Coronary artery (tissue), 2 donors: ENCODE measurements at places on chromosomes 6 and 20.

DNA sequence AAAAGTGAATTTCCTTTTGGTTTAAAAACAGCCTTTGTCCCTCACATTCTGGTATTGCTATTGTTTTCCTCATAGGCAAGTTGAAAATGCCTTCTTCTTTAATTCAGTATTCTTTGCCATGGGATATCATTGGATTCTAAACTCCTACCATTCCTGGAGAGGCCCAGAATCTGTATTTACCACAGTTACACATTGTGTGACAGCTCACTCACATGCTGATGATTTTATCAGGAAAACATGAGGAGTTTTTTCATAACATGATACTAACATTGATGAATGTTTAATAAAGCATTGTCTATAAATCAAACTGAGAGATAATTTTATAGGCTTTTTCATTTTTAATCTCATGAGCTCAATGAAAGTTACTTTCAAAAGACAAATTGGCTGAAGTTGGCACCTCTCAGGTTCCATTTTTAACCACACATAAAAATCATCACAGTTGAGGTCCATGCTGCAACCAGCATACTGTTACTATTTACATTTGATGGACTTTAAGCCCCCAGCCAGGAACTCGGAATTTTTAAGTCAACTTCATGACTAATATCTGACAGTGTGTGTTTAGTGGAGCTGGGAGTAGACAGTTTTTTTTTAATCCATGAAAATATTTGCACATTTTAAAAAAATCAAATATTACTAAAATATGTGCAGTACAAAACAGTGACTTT is 82.8 kb downstream of the FAM83B start:
- DNase-seq, result no peak

GRCh38 chr20:59453759-59454560 is 150.4 kb upstream of the PHACTR3 start:
- DNase-seq, result no peak

DNA sequence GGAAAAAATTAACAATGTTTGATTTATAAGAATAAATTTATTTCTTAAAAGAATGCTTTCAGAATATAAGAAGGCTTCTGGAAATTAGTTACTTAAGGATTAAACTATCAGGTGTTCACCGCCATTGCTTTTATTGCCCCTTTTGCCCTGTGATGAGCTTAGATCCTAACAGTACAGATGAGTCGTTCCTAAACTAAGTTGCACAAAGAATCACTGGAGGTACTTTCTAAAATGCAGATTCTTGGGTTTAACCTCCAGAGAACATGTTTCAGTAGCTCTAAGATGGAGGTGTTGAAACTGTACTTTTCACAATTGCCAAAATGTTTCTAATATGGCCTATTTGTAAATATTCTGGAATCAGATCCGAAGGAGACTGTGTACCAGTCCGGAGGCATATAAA is 211.9 kb downstream of the GMDS start:
- DNase-seq, result no peak

- no peak for DNase-seq
These were observed 157.3 kb downstream of the DTNBP1 start for GRCh38 chr6:15505463-15505918.

DNA sequence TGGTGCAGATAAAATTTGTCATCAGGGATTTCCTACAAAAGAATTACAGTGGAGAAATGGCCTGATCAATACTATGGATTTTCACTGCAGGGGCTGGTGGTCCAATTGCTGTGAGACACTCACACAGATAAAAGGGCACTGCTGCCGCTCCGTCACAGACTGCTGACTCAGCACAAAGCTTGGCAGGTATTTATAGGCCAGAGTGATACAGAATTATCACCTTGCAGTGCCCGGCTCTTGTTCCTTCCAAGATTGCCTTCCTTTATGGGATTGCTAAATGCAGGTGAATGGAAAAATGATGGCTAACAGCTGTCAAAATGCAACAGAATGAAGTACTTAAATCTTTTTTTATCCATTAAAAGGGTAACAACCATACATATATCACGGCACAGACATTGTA is 247.8 kb upstream of the ZFP64 start:
- DNase-seq, result no peak

GRCh38 chr20:58550275-58551059 is 35.3 kb upstream of the APCDD1L start:
- peak; percentile 54 for DNase-seq

DNA sequence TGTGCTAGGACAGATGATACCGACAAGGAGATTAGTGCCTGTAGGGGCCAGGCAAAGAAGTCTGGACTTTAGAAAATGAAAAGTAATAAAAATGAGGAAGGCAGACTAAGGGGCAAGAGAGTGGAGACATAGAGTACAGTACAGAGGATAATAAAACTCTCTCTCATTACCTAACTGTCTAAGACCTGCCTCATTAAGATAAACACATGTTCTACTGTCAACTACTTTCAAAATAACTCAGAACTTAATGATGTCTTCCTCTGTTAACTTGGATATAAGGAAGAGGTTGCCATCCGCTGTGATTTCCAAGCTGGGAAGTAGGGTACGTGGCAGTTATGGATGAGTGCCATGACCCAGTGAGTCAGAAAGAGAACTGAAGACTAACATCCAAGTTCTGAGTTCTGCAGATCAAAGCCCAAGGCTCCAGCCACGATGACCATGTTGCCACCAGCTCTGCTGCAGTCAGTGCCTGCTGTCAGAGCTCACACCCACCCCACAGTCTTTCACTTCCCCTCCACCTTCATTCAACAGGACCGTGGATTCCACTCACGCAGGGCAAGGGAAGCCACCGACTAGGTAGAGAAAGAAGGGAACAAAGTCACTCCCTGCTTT is 81.8 kb downstream of the KIF16B start:
- no peak for DNase-seq

DNA sequence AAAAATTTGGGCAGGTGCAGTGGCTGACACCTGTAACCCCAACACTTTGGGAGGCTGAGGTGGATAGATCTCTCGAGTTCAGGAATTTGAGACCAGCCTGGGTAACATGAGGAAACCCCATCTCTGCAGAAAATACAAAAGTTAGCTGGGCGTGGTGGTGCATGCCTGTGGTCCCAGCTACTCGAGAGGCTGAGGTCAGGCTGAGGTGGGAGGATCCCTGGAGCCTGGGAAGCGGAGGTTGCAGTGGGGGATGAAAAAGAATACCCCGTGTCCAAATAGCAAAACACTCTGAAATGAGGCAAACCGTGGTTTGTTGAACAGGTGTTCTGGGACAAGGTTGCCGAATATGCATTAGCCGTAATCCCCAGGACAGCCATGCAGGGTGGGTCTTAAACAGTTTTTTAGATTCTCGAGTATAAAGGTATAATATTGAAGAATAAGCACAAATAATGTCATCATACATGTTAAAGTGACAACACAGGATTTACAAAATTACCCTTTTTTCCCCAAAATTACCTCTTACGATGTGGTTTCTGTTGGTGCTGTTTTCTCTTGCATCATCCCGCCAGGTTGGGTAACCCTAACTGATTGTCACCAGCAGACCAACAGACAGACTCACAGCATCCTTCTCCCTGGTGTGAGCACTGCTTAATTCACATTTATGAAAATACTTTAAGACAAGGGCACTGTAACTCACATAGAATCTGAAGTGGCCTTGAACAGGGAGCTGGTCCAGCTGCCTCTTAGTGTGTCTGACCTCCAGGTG is 9.1 kb downstream of the DNAJC5 start:
- no peak for DNase-seq

- peak; percentile 92 for DNase-seq
These were observed 59.2 kb downstream of the TRAM2 start for GRCh38 chr6:52517502-52518278.

DNA sequence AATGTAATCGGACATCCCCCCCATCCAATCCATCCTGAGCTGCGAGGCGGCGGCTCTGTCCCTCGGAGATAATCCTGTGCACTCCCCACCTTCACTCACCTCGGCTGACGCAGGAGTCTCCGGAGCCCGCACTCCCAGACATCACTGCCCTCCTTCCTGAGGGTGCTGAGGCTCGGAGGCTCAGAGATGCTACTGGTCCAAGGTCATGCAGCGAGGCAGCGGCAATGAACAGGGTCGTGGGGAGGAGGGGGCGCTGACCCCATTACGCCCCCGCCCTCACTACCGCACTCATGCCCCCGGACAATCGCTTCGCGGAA is 485 bp downstream of the ADISSP start:
- DNase-seq, result no peak

GRCh38 chr6:51908243-51908642 is 179.2 kb downstream of the PKHD1 start:
- no peak for DNase-seq

GRCh38 chr6:16713597-16713996 is 47.7 kb downstream of the ATXN1 start:
- no peak for DNase-seq

DNA sequence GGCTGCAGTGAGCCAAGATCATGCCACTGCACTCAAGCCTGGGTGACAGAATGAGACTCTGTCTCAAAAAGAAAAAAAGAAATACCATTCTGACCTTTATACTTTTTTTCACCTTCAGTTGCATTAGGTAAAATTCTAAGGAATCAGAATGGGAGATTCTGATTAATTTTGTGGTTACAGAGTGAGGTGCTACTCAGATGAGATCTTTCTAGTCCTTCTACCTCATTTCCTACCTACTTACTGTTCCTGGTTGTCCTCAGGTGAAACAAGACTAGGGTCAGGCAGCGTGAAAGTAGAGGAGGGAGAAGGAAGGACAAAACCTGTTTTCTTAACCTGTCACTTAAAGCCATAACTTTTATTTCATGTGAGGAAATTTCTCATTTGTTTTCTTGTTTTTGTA is 63.7 kb downstream of the MTFR2 start:
- DNase-seq, result no peak

GRCh38 chr6:165692106-165692653 is 29.1 kb upstream of the PDE10A start:
- DNase-seq, result no peak

- peak; percentile 55 for DNase-seq
These were observed 55.1 kb downstream of the IRF4 start for GRCh38 chr6:446418-447366.

DNA sequence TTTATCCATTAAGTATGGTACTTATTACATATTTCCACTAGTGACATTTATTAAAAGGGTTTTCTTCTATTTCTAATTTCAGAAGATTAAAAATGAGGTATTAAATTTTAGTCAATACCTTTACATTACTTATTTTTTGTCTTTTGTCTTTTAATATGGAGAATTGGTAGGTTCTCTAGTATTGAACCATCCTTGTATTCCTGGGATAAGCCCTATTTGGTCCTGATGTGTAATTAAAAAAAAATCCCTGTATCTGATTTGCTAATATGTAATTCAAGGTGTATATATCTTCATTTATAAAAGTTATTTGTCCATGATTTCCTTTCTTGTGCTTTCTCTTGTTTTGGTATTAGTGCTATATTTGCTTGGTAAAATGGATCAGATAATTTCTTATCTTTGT is 153.7 kb downstream of the TRMT11 start:
- DNase-seq, result no peak

DNA sequence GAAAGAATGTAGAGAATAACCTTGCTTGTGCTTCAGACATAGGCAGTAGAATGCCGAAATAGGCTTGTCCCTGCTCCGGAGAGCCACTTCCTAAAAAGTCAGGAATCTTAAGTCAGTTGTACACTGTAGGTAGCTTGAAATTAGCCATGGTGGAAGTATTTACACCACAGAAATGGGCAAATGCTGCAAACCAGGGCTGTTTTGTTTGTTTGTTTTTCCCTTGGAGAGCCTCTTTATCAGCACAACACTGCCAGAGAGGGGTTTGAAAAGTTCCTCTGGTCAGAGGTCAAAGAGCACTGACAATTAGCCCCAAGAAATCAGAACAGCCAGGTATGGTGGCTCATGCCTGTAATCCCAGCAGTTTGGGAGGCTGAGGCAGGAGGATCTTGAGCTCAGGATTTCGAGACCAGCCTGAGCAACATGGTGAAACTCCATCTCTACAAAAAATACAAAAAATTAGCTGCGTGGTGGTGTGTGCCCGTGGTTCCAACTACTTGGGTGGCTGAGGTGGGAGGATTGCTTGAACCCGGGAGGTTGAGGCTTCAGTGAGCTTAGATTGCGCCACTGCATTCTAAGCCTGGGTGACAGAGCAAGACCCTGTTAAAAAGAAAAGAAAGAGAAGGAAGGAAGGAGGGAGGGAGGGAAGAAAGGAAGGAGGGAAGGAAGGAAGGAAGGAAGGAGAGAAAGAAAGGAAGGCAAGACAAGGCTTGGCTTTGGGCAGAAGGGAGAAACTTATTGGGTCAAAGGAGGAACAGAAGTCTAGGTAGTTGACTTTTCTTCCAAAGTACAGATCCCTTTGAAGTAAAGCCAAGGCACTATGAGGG is 61.0 kb upstream of the ZMYND8 start:
- DNase-seq, result no peak

DNA sequence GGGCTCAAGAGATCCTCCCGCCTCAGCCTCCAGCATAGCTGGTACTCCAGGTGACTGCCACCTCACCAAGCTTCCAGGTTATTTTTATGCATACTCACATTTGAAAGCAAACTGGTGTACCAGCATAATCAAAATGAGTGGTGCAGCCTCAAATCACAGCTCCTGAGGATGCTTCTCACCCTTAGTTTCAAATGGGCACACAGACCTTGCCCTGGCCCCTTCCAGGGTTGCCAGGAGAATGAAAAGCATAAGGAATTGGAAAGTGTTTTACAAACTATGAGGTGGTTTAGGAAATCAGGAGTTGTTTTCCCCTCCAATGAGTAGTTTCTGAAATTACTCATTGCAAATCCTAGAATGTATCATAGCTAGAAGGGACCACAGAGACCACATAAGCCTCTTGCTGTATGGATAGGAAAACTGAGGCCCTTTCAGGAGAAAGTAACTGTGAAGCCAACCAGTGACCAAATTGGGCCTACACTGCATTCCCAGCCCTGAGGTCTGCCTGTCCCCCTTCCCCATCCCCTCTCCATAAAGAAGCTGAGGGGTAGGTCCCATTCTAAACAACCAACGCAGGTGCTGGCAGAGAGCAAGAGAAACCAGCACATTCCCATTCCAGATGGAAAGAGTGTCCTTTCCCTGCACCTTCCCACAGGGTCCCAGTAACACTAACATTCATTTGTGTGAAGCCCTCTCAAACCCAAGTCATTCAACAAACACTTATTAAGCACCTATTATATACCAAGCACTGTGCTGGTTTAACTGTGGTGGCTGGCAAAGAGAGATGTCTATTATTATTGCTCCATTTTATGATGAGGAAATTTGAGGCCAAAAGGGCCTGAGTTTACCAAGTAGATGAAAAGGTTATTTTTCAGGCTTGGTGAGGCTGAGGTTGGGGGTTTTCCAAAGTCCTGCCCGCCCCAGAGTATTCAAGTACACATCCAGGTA is 2.1 kb upstream of the E2F1 start:
- DNase-seq, result no peak

DNA sequence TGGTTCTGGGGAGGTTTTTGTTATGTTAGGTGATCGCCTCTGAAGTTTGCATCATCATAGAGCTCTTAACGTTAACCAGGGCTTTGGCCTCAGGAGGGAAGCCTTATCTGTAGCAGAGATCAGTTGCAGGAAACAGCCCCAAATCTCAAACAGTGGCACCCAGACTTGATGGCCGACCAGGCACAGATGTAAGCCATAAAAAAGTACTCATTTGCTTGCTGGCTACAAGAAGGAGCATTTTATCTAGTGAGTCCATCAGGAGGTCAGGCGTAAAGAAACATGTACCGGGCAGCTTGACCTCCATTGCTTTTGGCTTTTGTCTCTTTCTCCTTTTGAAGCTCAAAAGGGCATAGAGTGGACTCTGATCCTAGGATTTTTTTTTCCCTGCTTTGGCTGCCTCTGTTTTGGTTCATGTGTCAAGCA is 122.3 kb downstream of the CCDC170 start:
- no peak for DNase-seq

- DNase-seq, result peak; percentile 79
These were observed 712 bp downstream of the DEK start for GRCh38 chr6:18263418-18264218.
